H9 (cell line): ENCODE measurements at places on chromosomes 2 and 18. TPM values are rescaled to one million over a fixed set of nuclear protein-coding genes. Genes with fewer than 3 reads are reported as not detected.

Gene MEP1B
- not detected in 2 replicates for total RNA-seq

Gene MSTN
- total RNA-seq: not detected in 2 replicates

Gene CNTNAP5
- total RNA-seq: 0.39 and 0.48 TPM in 2 replicates

Gene TBR1
- 0.24 TPM in 1 of 2 replicates, not detected in the other for total RNA-seq

Gene CCDC148
- 1.1 and 1.5 TPM in 2 replicates for total RNA-seq

Gene TAF1B
- total RNA-seq: 29.9 and 31.9 TPM in 2 replicates

DNA sequence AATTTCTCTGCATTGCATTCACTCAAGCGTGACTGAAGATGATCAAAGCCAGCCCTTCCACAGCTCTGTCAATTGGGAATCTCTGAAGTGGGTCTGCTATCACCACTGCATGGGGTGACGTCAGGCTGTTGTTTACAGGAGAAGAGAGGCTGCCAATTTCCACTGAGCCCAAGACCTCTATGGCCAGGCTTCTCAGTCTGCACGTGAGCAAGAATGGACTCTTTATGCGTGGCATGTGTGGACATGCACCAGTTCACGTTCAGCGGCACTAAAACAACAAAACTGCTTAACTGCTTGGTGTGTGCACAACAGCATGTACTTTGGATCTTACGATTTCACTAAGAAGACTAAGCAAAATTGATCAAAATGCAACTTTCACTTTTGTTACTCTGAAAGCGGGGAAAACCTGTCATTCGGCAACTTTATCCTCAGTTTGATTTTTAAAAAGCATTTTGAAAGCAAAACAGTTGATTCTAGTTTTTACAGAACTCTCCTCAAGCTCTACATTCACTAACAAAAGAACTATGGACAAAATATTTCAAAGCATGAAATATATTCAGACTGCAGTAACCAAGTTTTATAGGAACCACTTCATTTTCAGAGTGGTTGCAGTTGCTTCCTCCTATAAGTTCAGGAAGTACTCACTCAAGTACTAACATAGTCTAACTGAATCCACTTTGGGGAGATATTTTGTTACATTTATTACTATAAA lies 77.0 kb upstream of the SERTAD2 start:
- no peak for DNase-seq
- no peaks in the 10 kb centered on the region for H3K36me3 ChIP-seq
- H3K27ac ChIP-seq: no peak overlapping the region
- H3K4me3 ChIP-seq: no peak overlapping the region

GRCh38 chr2:175025946-175026345 lies 20.8 kb upstream of the CHN1 start:
- peaks cover 3% of the 10 kb centered on the region; the same call in 1 of the 3 replicates for H3K36me3 ChIP-seq
- no peak for DNase-seq
- no peak overlapping the region for H3K27ac ChIP-seq
- no peaks in the 10 kb centered on the region for H3K4me1 ChIP-seq
- no peak overlapping the region for H3K4me3 ChIP-seq

DNA sequence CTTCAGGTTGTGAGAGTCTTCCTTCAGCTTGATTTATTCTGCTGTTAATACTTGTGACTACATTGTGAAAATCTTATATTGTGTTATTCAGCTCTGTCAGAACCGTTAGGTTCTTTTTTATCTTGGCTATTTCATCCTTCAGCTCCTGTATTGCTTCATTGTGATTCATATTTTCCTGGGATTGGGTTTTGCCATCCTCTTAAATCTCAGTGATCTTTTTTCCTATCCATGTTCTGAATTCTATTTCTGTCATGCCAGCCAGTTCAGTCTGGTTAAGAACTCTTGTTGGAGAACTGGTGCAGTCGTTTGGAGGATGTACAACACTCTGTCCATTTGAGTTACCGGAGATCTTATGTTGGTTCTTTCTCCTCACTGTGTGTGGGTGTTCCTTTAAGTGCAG lies 19.1 kb downstream of the MSTN start:
- no peaks in the 10 kb centered on the region for H3K27me3 ChIP-seq
- no peaks in the 10 kb centered on the region for H3K36me3 ChIP-seq
- no peak for DNase-seq
- no peaks in the 10 kb centered on the region for H3K4me1 ChIP-seq
- no peak overlapping the region for H3K4me3 ChIP-seq

DNA sequence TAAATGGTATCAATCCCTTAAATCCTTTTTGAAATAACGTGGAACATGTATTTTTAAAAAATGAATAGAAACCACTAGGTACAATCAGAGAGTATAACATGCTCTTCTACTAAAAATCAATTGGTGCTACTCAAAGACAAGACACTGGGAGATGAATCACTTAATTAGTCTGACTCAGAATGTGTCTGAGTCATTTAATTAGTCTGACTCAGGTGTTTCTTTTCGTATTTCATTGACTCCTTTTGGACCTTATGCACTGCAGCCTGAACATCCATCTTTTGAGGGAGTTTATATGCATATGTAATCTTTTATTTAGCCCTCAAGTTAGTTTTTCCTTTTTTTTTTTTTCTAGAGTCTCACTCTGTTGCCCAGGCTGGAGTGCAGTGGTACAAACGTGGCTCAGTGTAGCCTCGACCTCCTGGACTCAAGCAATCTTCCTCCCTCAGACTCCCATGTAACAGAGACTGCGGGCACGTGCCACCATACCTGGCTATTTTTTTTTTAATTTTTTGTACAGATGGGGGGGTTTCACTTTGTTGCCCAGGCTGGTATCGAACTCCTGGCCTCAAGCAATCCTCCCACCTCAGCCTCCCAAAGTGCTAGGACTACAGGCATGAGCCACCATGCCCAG lies 26.5 kb downstream of the PPP4R3B start:
- H3K27ac ChIP-seq: no peak overlapping the region
- H3K27me3 ChIP-seq: no peaks in the 10 kb centered on the region
- H3K4me3 ChIP-seq: no peak overlapping the region
- no peaks in the 10 kb centered on the region for H3K4me1 ChIP-seq
- H3K36me3 ChIP-seq: peaks cover 11% of the 10 kb centered on the region

DNA sequence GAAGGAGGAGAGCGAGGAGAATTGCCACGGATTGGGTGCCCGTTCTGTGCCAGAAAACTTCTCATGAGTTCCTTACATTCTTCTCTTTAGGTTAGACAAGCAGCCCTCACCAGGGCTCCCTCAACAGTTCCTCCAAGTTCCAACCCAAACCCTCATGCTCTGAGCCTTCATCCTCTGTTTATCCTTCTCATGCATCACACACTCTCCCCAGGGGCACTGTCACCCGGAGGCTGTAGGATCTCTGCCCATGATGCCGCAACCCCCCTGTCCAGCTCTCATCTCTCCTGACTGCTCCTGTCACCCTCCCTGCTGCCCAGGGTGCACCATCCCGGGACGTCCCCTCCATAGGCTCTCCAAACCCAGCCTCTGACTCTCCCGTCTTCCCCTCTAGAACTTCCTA lies 99.4 kb upstream of the MYCN start:
- no peak for DNase-seq
- H3K27me3 ChIP-seq: no peaks in the 10 kb centered on the region
- no peak overlapping the region for H3K4me3 ChIP-seq
- H3K36me3 ChIP-seq: no peaks in the 10 kb centered on the region
- no peaks in the 10 kb centered on the region for H3K4me1 ChIP-seq
- H3K27ac ChIP-seq: no peak overlapping the region

DNA sequence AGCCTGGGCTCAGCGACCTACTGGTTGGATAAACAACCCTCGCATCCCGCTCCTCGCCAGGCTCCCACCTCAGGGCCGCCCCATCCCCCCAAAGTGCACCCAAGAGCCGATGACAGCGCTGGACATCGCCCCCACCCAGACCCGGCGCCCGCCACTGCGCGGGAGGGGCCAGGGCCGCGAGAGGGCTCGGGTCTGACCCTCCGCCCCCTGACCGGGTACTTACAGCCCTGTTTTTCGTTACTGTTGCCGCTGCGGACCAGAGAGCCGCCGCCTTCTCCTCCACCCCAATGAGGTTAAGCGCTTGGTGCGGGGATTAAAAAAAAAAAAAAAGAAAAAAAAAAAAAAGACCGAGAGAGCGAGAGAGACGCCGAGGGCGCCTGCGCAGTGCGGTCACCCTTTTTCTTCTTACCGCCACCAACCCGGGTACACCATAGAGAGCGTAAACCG lies at the start of gene CLASP1:
TSS of gene CLASP1 (minus strand) at position 314 of the 447 bp plus-strand sequence. CDS start 43,567 bp downstream, outside the sequence.
- H3K4me3 ChIP-seq: peak within 1 kb of the TSS; percentile 96
- no peaks in the 10 kb centered on the region for H3K4me1 ChIP-seq
- H3K36me3 ChIP-seq: peaks cover 8% of the 10 kb centered on the region; the same call in 1 of the 2 replicates

GRCh38 chr2:121128741-121129659 lies 156.0 kb downstream of the TFCP2L1 start:
- peaks cover 6% of the 10 kb centered on the region; the same call in 1 of the 2 replicates for H3K4me1 ChIP-seq
- DNase-seq: peak; percentile 70
- no peak overlapping the region for H3K4me3 ChIP-seq
- no peak overlapping the region for H3K27ac ChIP-seq

- H3K27ac ChIP-seq: no peak overlapping the region
- peaks cover 2% of the 10 kb centered on the region; the same call in 1 of the 2 replicates for H3K4me1 ChIP-seq
- H3K27me3 ChIP-seq: no peaks in the 10 kb centered on the region
- H3K36me3 ChIP-seq: peaks cover 50% of the 10 kb centered on the region
- H3K4me3 ChIP-seq: no peak overlapping the region; the same call in 2 of the 3 replicates
Measured at GRCh38 chr2:38578832-38579231, 23.9 kb downstream of the HNRNPLL start.

DNA sequence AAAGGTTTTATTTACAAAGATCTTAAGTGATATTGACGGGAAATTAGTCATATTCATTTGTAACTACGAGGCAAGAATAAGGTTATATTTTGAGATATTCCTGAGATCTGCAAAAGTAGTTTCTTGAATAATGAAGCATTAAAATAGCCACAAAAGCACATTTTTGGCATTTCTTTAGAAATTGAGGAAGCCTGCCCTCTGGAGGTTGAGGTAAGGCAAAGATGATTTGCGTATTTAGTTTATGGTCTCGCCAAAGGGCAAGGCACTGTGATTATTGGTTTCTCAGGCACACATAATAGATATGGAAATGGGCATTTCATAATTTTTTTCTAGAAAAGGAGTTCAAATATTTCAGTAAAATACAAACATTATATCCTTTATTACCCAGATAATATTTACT lies 143.7 kb upstream of the RPRM start:
- 0 out of 2 replicates have a peak, but pooled peaks cover 6% of the 10 kb centered on the region for H3K36me3 ChIP-seq
- H3K4me3 ChIP-seq: no peak overlapping the region
- no peak overlapping the region for H3K27ac ChIP-seq
- DNase-seq: no peak
- H3K27me3 ChIP-seq: no peaks in the 10 kb centered on the region
- H3K4me1 ChIP-seq: no peaks in the 10 kb centered on the region

DNA sequence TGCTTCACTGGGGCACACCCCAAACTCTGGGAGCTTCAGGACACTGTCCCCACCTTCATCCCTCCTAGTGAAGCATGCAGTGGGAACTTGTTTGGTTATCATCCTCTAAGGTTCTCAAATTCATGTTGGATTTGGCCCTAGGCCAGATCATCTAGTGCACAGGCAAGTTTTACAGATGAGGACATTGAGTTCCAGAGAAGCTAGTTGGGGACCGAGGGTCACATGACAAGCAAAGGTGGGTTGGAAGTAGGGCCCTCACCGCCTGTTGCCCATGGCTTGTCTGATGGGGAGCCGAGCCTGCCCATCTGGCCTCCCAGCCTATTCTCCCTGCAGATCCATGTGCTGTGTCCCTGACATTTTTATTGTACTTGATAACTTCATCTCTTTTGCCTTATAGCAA lies 2.8 kb downstream of the PRKCE start:
- H3K27me3 ChIP-seq: peaks cover 32% of the 10 kb centered on the region
- no peak overlapping the region for H3K4me3 ChIP-seq

- DNase-seq: no peak
- peaks cover 15% of the 10 kb centered on the region; the same call in 1 of the 2 replicates for H3K4me1 ChIP-seq
- H3K4me3 ChIP-seq: no peak overlapping the region
- no peak overlapping the region for H3K27ac ChIP-seq
Measured at GRCh38 chr2:25337276-25337675, 4.4 kb downstream of the DNMT3A start.

DNA sequence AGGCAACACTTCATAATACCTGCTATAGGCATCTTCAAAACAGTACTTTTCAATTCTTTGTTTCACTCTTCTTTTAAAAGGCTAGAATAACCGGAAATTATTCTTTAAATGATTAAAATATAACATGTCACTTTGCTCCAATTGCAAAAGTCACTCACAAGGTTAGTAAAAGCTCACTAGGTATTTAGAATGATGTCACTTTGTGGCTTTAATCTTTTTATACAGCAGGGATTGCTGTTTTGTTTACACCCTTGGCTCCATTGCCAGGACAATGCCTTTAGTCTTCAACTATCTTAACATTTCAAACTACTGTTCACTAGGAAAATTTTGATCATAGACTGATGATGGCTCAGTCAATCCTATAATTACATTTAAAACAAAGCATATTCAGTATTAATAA lies 157.1 kb downstream of the BAZ2B start:
- H3K27me3 ChIP-seq: no peaks in the 10 kb centered on the region
- H3K4me1 ChIP-seq: no peaks in the 10 kb centered on the region
- H3K4me3 ChIP-seq: no peak overlapping the region

GRCh38 chr2:120389036-120389391 lies 43.1 kb downstream of the INHBB start:
- H3K4me1 ChIP-seq: peaks cover 2% of the 10 kb centered on the region; the same call in 1 of the 2 replicates
- no peak overlapping the region for H3K4me3 ChIP-seq
- DNase-seq: peak; percentile 19
- H3K27ac ChIP-seq: no peak overlapping the region
- H3K36me3 ChIP-seq: no peaks in the 10 kb centered on the region

DNA sequence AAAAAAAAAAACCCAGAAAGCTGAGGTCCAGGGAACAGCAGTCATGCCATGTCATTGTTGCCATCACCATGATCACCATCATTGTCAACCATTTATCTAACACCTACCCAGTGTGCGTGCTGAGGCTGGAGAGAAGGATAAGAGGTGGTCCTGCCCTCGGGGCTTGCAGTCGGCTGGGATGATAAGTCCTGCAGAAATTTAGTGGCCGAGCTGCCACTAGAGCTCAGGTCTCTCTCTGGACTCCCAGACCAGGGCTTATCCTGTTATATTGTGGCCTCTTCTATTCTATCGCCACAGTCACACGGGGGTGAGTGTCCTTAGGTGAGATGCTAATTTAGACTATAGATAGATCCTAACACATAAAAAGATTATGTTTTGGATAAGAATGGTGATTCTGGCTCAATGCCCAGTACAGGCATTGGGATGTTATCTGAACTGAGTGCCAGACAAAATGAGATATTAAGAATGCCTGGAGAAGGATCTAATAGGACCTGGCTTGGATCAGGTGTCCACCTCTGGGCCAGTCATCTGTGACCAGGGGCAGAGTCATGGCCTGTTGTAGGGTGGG lies 43.2 kb upstream of the YWHAQ start:
- peaks cover 8% of the 10 kb centered on the region for H3K4me1 ChIP-seq
- H3K4me3 ChIP-seq: no peak overlapping the region
- no peak overlapping the region for H3K27ac ChIP-seq
- H3K36me3 ChIP-seq: no peaks in the 10 kb centered on the region
- no peak for DNase-seq

DNA sequence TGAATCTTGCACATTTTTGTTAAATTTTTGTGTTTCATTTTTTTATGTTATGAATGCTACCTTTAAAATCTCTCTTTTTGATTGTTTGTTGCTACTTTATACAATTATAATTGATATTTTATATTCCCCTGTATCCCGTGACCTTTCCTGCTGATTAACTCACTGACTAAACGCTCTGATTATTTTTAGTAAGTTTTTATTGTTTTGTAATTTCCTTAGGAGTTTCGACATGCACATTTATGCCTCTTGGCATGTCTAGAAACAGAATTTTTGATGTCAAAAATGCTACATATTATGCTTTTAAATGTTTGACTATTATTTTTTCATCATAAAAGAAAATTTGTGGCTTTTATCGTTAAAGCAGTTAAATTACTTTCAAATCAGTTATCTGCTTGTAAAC lies 1131.6 kb upstream of the TMEFF2 start:
- no peaks in the 10 kb centered on the region for H3K36me3 ChIP-seq
- H3K27me3 ChIP-seq: no peaks in the 10 kb centered on the region
- H3K4me1 ChIP-seq: no peaks in the 10 kb centered on the region
- no peak overlapping the region for H3K4me3 ChIP-seq
